ENCODE measurements at places on chromosomes 6 and 20.

DNA sequence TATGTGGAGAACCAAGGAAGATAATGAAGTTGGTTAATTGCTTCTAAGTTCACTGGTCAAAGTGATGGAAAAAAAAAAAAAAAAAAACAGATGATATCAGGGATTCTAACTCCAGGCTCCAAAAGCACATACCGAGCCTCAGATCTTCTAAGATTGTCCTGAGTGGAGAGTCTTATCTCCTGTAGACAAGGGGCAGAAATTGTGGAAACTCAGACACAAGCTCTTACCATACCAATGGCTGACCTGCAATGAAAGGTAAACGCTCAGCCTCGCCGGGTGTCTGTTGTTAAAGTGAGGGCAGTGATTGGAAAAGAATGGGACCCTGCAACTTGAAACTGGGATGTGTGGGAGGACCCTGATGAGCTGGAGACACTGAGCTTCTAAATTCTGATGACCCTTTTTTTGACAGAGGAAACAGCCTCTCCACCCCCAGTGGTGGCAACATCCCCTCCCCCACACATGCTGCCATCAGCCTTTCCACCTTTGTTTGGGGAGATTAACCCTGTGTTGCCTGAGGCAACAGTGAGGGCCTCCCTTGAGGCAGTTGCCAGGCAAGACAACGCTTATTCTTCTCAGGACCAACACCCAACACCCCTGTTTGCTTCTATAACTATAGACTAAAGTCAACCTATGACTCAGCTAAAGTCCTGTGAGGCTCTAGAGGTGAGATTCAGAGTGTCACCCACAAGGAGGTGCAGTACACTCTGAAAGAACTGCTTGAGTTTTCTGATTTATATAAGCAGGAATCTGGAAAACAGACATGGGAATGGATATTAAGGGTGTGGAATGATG is 154.0 kb downstream of the THBS2 start:
- DNase-seq: no peak

GRCh38 chr6:121614115-121614514 is 178.7 kb downstream of the GJA1 start:
- DNase-seq: no peak

DNA sequence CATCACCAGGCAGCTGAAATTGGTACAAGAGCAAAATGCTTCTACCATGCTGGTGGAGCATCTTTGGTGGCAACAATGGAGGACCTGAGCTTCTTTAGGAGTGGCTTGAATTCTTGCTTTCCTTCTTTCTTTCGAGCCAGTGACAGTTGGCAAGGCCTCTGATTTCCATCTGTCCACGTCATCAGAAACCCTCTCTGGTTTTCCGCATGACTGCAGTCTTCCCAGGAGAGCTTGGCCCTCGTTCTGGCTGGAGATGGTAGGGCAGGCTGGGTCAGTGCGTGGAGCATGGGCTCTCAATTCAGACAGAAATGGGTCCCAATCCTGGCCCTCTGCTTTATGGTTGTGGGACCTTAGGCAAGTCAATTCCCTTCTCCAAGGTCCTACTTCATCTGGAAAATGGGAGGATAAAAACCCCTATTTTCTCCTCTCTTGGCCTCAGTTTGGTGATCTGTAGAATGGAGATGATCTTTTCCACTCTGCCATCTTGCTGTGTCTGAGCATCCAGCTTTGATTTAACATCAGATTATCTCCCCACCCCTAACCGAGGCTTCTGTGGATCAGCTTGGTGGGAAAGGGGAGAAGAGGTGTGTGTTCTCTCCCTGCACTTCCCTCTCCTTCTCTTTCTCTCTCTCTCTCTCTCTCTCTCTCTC is 3.6 kb upstream of the BPIFB1 start:
- DNase-seq: no peak

GRCh38 chr6:44221291-44221960 is 2.0 kb upstream of the SLC29A1 start:
- peak; percentile 59 for DNase-seq

GRCh38 chr20:51637241-51637640 is 94.7 kb upstream of the NFATC2 start:
- no peak for DNase-seq

Measured in progenitor cell of endocrine pancreas (in vitro differentiated cells).